DMS53 (cell line): ENCODE measurements at places on chromosomes 1 and 21.
A peak's percentile ranks its signal among the peaks of the same experiment; 100 is the strongest.

- no peak for DNase-seq
Measured at GRCh38 chr1:204545202-204545601, 29.0 kb downstream of the MDM4 start.

DNA sequence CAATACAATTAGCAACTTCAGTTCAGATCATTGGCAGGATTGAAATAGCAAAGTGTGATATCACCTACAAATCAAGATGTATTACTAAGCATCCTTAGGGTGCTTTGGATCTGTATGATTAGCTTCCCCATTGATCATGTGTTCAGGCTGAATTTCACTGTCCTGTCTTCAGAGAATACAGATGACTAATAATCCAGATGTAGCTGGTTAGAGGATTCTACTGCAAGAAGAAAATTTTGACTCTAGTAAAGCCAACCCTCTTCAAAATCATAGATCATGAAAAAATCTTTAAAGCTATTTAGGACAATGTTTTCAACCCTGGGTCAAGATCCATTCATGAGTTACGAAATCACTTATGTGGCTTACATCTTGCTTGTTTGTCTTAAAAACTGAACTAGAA is 184.4 kb downstream of the PTGER3 start:
- DNase-seq: no peak

- no peak for DNase-seq
Measured at GRCh38 chr21:38936240-38936639, 130.5 kb downstream of the ETS2 start.

DNA sequence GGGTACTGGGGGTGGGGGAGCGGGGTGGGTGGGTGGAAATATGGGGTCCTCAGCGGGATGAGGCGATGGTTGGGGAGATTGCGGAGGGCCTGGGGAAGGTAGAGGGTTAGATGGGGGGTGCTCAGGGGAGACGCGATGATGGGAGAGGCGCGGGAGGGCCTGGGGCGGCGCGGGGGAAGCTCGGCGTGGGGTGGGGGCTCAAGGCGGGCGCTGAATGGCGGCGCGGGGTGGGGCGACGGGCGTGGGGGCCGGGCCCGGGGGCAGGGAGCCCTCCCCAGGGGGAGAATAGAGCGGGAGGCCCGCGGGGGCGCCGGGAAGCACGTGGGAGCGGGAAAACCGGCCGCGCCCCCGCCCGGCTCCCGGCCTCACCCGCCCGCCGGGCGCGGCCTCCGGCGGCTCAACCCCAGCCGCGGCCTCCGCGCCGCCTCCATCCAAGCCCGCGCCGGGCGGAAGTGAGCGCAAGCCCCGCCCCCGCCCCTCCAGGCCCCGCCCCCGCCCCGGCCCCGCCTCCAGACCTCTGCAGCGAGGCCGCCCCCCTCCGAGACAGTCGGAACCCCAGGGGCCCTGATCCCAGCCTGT is at the start of gene FAAP20:
Gene FAAP20, minus strand, starts transcription at position 454 of the 579 bp plus-strand sequence. Its CDS starts 23 bp downstream, at position 431.
- DNase-seq: peak; percentile 85

DNA sequence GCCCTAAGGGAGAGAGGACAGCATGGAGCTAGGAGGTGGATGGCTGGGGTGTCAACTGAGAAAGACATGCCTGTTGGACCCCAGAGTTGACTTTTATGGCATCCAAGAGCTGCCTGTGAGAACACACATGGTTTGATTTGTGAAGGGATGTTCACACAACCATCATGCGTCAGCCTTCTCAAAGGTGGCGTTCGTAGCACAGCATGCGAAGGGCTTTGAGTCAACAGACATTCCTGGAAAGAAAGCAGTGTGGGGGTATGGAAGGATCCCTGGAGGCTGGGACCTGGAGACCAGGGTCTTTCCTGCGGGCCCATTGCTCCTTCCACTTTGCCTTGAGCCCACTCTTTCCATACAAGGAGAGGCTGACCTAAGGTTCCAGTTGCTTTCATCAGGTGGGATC is 6.4 kb upstream of the WNT3A start:
- DNase-seq: no peak

- peak; percentile 89 for DNase-seq
Measured at GRCh38 chr1:203038891-203039608, 12.8 kb downstream of the PPFIA4 start.

- DNase-seq: no peak
Measured at GRCh38 chr1:91850708-91851107, 35.2 kb downstream of the TGFBR3 start.

- no peak for DNase-seq
Measured at GRCh38 chr1:53373246-53373645, 45.4 kb upstream of the LRP8 start.

DNA sequence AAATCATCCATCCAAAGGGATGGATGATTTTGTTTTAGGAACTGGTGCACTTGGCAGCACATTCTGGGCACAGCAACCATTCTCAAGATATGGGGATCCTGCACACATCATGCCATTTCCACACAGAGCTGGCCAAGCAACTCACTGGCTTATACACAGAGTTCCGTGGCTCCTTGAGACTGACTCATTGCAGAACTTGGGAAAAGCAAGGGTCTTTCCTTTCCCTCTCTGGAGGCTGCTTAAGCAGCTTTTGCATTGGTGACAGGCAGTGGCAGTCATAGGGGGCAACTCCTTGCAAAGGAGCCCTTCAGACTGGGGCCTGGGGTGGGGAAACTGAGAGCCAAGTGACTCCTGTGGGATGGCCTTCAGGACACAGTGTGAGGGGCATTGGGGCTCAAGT is 1.9 kb upstream of the MAD2L2 start:
- DNase-seq: no peak

GRCh38 chr1:33298623-33299277 is 22.1 kb downstream of the A3GALT2 start:
- DNase-seq: peak; percentile 79

DNA sequence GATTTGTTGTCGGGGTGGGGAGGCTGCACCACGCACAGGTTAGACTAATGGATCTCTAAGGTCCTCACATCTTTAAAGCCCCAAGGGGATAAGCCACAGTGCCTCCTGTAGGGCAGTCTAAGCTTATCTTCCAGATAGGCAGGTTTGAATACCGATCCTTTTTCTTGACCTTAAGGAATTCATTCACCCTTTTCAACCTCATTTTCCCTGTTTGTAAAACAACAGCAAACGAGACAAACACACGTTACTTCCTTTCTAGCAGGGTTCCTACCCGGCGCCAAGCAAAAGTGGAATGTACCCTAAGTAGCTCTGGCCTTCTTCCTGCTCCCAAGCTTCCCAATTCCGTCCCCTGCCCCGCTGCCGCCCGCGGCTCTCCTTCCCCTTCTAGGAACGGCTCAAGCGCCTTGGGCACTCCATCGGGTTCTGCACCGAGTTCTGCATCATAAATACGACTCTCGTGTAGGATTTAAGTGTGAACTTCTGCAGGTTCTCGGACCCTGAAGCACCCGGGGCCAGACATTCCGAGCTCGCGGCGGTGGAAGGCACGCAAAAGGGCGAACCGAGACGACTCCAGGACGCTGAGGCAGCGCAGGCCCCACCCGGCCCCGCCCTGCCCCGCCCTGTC is 548 bp upstream of the CDC20 start:
- DNase-seq: peak; percentile 75

GRCh38 chr1:27668808-27669723 is 2.9 kb downstream of the IFI6 start:
- peak; percentile 84 for DNase-seq

DNA sequence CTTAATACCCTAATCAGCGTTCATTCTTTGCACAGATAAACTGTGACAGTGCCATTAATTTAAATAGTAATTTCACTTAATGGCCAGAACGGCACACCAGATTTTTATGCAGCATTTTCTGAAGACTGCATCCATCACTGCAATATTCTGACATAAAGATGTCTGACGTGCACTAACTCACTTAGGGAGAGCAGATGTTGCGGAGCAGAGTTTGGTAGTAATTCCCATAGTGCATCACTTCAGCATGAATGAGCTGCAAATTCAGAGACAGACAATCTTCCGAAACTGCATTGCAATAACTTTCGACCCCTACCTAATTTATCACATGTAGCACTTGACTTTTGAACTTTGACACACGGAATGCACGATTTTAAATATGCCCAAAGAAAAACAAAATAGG is 225.3 kb downstream of the KCTD3 start:
- DNase-seq: no peak

- DNase-seq: peak; percentile 96
Measured at GRCh38 chr1:39491146-39491921, at the start of gene BMP8A. BMP8A (plus strand) TSS chr1:39491636; CDS start chr1:39491992, 356 bp downstream.

GRCh38 chr21:29257701-29258100 is 41.0 kb upstream of the BACH1 start:
- no peak for DNase-seq

GRCh38 chr1:192516776-192517297 is 58.7 kb upstream of the RGS1 start:
- peak; percentile 80 for DNase-seq

GRCh38 chr1:54542962-54543539 is 5.0 kb upstream of the ACOT11 start:
- no peak for DNase-seq
